Skin of body (tissue), 3 donors: ENCODE measurements at places on chromosomes 1 and 21. TPM values are rescaled to one million over a fixed set of nuclear protein-coding genes. Genes with fewer than 3 reads are reported as not detected.

Gene LRRC53
- not detected for total RNA-seq

Gene ZBTB8B
- total RNA-seq = 0.10 TPM

Gene PRRX1
- total RNA-seq = 118 TPM

Gene FCGR3A
- 5.0 TPM for total RNA-seq

Gene OR6K3
- total RNA-seq = not detected

- no peak for DNase-seq
Observed at GRCh38 chr1:38267037-38268036, 220.7 kb upstream of the POU3F1 start.

GRCh38 chr21:40186045-40186444, 318.8 kb downstream of the PCP4 start:
- DNase-seq = peak; percentile 26

GRCh38 chr21:29181799-29182470, 51.5 kb downstream of the MAP3K7CL start:
- DNase-seq = peak; percentile 63

DNA sequence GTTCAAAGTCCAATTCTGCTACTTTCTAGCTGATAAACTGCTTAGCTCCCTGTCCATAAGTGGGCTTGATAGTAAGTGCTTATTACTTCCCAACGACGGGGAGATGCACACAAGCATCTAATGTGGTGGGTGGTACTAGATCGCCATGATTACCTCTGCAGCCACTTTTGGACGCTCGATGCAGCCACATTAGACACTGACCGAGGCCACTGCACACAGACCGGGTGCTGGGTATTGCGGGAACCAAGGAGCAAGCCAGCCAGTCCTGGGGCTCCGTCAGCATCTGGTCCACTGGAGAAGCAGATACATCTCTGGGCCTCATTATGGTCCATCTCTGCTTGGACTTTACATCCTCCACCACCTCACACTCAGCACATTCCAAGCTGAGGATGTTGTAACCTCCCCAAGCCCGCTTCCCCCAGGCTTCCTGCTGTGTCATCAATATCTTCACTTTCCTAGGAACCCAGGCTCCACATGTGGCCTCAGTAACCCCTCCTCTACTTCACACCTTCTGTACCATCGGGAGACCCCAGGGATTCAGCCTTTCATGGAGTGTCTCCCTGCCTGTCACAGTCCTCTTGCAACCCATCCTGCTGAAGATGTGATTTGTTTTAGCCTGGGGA, 48.2 kb downstream of the RHOU start:
- DNase-seq = no peak

- no peak for DNase-seq
Observed at GRCh38 chr21:35342440-35342839, 293.3 kb upstream of the RUNX1 start.

DNA sequence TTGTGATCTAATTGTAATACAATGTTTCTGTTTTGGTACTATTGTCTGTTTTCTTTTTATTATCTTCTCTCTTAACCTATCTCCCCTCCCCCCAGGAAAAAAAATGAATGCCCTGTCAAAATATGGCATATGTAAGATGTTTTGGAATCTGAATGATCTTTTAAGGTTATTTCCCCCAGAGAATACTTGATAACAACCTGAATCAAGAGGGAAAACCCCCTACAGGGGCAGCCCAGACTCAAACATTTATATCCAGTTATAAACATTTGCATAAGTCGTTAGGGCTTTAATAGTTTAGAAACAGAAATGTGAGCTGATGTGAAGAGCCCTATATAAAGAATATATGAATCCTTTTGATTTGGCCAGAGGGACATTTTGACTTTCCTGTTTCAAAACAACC, 169.5 kb downstream of the VAV3 start:
- DNase-seq = no peak

DNA sequence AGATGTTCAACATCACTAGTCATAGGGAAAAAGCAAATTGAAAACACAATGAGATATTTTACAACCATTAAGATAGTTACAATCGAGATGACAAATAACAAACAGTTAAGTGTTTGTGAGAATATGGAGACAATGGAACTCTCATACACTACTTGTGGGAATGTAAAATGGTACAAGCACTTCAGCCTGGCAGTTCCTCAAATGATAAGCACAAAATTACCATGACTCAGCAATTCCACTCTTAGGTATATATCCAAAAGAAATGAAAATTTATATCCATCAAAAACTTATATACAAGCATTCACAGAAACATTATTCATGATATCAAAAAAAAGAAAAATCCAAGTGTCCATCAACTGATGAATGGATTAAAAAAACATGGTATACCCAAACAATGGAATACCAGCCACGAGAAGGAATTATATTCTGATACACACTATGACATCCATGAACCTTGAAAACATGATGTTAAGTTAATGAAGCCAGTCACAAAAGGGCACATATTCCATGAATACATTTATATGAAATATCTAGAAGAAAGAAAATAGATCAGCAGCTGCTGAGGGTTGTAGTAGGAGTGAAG, 76.4 kb downstream of the EVI5 start:
- DNase-seq = no peak

DNA sequence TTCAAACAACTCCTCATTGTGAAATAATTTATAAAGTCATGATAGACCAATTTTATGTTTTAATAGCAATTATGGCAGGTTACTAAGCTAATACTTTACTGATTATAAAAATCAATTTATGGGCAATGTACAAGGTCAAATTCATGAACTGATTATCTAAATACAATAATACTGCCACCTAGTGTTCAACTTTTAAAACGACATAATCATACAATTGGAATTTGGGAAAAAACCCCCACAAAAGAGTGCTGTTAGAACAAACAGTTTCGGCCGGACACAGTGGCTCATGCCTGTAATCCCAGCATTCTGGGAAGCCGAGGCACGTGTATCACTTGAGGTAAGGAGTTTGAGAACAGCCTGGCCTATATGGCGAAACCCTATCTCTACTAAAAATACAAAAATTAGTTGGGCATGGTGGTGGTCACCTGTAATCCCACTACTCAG, 14.0 kb downstream of the GTF2B start:
- DNase-seq = peak; percentile 10

DNA sequence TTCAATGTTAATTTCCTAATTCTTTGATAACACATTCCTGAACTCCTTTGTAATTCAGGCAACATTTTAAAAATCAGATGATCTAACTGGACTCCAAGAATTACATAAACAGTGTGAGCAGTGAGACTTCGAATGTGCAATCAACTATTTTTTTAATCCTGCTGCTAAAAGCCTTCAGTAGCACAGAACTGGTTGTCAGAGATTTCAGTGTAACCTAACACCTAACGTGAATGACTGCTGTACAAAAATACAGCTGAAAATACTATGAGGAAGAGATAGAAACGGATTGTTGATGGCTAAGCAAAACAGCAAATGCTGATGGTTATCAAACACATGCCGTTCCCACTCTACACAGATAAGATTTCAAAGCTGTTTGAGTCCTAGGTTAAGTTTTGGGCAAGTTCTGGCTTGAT, 46.1 kb downstream of the APP start:
- no peak for DNase-seq
